ENCODE measurements at places on chromosomes 3 and 15.

DNA sequence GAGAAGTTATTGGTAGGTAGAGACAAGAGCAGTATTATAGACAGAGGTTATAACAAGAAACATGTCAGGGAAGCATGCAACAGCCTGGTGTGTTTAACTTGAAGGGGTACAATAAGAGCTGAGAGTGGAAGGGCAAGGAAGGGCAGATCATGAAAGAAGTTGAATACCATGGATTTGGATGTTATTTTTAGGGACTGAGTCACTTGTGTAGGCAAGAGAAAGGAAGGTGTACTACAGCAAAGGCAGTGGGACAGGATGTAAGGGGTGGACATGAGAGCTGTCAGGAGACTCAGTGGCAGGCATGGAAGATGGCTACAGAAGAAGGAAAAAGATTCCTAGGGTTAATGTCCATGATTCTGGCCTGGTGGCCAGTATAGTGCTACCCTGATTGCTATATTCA is 66.4 kb downstream of the TFG start:
- DNase-seq: no peak

DNA sequence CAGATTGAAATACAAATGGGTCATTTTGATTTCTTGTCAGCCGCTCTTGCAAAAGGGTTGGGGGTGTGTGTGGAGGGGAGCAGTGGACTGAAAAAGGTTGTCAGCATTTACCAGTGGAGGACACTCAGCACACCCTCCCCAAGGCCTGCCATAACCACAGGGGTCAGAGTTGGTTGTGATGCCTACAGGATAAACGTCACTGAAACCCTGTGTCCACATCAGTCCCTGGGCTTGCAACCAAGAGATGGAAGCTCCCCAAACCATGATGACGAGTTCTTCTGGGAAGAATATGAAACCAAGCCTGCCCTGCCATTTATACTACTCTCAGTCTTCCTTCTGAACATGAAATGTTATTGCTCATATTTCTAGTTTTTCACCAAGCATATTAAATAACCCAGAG is 54.0 kb upstream of the UMPS start:
- no peak for DNase-seq

DNA sequence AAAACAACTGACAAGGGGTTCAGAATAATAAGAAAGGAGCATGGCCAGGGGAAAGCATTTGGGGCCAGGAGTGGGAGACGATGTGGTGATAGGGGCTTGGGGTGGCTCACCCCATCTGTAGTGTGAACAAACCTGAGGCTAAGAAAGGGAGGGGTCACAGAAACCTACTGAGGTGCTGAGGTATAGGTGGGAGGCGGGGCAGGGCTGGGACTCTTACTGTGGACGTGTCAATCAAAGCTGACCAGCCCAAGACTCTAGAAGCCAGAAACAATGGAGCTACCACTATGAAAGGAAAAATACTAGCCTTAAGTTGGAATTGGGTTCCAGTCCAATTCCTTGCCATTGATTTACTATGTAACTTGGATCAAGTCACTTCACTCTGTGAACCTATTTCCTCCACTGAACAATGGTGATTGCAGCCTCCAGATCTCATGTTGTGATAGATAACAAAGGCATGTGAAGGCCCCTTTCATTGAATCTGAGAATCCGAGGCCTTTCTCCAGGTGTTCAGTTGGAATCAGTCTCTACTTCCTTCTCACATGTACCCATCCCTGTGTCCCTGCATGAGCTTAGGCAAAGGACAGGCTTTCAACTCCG is 260.9 kb upstream of the HES1 start:
- DNase-seq: no peak

- DNase-seq: no peak
These were observed 183.7 kb downstream of the RPLP1 start for GRCh38 chr15:69636169-69636915.

- DNase-seq: no peak
These were observed 30.8 kb downstream of the NRROS start for GRCh38 chr3:196670339-196670738.

DNA sequence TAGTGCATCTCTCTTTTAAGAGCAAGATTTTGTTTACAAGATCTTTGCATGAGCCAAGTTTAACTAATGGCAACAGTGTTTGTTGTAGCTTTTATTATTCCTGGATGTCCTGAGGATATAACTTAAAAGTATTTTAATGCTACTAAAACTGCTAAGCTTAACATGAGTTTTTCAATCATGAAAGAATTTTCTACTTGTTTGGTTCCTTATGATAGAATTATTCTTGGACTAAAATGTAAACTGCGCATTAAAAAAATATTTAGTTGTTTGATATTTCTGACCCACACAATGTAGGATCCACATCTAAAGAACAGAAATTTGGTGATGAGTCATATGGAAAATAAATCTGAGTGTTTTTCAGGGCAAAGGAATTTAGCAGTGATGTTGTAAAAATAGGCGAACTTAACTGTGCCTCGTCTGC is 70.8 kb downstream of the RAP2B start:
- no peak for DNase-seq

- no peak for DNase-seq
These were observed 352.0 kb upstream of the COL8A1 start for GRCh38 chr3:99286266-99286845.

GRCh38 chr3:12231431-12231830 is 57.4 kb upstream of the PPARG start:
- DNase-seq: no peak

DNA sequence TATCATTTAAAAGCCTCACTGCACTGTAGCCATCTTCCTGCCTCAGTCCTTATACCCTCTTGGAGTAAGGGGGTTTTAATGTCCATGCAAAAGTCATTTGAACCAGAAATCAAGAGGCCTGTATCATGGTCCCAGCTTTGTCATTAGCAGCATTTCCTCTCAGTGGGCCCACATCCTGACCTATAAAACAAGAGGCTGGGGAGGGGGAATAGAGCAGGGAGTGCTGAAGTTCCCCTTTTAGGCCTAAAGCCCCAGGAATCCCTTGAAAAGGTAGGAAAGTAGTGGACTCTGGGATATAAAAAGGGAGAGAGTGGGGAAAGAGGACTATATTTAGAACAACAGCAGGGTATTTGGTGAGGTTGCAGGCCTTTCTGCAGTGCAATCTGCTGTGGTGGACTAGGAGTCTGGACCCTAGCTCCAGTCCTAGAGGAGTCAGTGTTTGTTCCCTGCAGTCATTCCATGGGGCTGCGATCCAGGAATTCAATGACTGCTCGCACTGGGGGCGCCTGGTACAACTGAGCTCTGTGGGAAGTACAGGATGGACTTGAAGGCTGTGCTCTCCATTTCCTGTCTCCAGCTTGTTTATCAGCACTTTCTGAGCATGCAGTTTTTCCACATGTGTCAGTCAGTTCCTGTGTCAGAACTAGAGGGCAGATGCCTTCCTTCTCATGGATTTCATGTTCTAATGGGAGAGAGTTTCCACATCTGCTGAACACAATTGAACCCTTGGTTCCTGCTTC is 46.8 kb downstream of the PDHB start:
- no peak for DNase-seq

DNA sequence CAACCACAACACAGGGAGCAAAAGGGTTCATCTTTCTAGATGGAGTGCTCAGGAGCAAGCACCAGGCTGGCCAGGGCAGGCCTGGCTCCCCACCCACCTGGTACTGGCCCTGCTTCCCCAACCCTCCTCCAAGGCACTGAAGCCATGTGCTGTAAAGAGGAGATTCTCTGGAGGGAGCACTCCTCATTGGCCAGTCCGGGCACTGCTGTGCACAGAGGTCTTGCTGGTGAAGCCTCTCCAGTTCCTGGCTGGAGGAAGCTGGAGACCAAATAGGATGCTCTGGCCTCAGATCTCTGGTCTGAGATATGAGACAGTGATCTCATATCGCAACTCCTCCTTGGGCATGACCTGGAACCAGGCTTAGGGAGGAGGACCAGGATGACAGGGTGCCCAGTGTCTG is 7.7 kb upstream of the SEMA3F start:
- DNase-seq: no peak

- no peak for DNase-seq
These were observed 26.4 kb downstream of the TYRO3 start for GRCh38 chr15:41585127-41586047.

DNA sequence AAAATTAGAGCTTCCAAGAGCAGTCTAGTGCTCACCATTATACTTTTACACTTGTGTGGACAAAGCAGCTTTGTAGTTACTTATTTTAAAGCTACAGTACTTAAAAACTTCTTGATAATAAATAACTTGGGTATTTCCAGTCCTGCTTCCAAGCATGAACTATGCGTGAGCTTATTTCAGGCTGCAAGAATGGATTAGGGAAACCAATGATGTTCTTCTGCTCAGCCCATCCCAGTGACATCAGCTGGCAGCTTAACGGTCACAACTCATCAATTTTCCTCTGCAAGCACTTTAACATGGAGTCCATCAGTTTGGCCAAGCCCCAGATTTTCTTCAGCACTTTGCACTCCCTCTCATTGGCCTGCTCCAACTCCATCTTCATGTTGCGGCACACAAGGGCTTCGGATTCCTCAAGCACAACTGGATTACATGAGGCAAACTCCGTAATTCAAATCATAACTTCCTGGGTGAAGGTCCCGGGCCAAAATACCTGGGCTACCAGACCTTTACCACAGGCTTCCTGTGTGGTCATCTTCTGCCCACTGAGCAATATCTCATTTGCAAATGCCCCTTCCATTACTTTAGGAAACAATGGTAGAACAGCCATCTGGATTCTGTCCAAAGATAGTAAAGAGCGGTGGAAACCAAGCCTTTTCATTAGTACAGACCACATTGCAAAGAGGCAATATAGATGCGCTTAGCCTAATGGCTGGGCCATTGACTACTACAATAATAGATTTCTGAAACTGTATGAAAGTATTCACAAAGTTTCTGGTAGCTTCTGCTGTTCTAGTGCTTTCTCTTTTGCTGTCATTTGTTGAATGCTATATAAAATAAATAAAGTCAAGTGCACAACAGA is 87.5 kb upstream of the DAZL start:
- DNase-seq: no peak

GRCh38 chr15:88403351-88403791 is 63.8 kb downstream of the MRPL46 start:
- no peak for DNase-seq

GRCh38 chr3:107753494-107753893 is 230.7 kb downstream of the BBX start:
- DNase-seq: no peak

GRCh38 chr15:91873138-91873536 is 19.6 kb downstream of the SLCO3A1 start:
- DNase-seq: no peak

DNA sequence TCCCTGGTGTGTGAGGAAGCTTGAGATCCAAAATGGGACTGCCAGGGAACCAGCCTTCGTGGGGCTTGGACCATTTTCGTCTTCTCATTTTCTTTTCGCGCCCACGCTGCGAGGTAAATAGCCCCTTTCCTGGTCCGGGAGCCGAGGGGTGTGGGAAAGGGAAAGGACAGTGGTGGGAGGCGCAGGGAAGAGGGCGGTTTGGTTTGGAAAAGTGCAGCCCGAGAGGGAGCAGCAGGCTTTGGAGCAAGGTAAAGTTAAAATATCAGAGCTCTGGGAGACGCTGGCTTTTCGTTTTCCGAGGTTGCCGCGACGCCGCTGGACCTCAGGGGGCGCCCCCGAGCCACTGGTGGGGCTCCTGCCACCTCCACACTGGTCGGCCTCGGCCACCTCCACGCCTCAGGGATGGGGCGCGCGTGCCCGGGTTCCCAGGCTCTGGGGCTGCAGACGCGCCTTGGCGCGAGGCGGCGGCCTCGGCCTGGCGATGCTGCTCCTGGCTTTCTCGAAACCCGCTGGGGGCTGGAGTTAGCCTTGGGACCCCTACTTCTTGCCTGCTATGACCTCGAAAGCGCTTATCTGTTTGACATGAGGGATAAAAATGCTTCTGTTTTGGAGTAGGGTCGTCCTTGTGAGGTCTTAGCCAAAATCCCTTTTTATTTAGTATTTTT is 3.2 kb downstream of the PTPRG start:
- no peak for DNase-seq

GRCh38 chr3:111794711-111795110 is 64.4 kb upstream of the PHLDB2 start:
- DNase-seq: no peak

DNA sequence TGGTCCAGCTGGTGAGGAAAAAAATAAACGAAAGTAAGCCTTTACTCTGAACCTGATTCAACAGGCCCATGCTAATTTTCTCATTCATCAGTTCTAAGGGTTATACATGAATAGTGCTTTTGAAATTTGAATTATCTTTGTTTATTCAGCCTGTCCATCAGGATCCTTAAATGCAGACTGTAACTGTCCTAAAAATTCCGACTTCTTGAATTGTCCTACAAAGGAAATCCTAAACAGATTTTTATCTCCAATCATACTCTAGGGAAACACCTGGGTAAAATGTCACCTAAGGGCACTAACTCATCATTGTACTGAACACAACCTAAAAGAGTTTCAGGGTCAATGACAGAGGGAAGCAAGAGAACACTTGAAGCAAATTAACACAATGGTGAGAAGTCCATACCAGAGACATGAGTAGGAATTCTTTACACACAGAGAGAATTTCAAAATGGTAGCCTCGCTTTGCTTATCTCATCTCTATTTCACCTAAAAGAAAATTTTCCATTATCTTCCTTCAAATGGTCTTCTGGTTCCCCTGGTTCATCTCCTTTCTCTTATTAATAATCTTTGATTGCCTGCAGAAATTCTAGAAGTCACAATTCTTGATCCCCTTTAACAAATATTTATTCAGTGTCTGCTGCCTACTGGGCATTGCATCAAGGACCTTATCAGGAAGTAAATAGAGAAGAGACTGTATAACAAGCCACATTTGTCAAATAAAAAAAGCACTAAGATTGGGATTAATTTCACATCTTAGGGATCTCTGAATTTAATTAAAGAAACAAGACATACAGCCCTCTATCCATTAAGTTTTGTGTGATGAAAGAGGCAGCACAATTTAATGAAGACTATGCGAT is 182.7 kb downstream of the MEIS2 start:
- no peak for DNase-seq

- DNase-seq: no peak
These were observed 52.8 kb downstream of the LPP start for GRCh38 chr3:188206787-188207186.

DNA sequence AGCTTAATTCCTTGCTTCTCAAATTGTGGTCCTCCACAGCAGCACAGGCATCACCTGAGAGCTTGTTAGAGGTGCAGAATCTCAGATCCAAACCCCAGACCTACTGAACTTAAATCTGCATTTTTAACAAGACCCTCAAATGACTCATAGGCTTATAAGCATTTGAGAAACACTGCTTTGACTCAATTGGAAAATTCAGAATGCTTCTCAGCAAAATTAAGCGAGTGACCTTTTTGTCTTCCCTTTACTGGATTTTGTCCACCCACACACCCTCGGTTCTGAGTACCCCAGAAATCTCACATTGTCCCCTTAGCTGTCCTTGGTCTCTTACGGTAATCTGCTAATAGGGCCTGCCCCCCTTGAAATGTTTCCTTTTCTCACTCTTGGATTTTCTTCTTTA is 17.9 kb downstream of the CD80 start:
- no peak for DNase-seq

- no peak for DNase-seq
These were observed 28.5 kb downstream of the EFCAB12 start for GRCh38 chr3:129399895-129400357.

DNA sequence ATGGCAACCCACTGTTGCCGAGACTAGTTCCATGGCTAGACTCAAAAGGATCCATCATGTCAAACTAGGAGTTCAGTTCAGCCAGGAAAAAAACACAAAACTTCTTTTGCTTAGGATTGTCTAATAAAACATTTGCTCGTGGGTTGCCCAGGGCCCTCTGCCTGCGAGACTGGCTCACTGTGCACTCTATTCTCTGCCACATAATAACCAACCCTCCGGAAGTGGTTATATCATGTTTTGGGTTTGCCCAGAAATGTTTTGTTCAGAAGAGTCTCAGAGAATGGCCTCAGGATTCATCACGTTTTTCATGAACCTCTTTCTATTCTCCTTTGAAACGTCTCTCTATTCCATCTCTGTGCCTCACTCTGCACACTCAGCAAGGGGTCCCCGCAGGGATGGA is 216.1 kb downstream of the SV2B start:
- DNase-seq: no peak
